ENCODE measurements at places on chromosomes 5 and 9. TPM values are rescaled to one million over a fixed set of nuclear protein-coding genes. Genes with fewer than 3 reads are reported as not detected.

PRLR gene
- 0.64 TPM for total RNA-seq

PLAC8L1 gene
- 1.8 TPM for total RNA-seq

GARIN3 gene
- total RNA-seq: not detected

PCDHB9 gene
- total RNA-seq: 5.5 TPM

DMRT3 gene
- total RNA-seq: not detected

C6 gene
- not detected for total RNA-seq

PFN3 gene
- not detected for total RNA-seq

NUTM2F gene
- 0.09 TPM for total RNA-seq

SLC22A4 gene
- 0.47 TPM for total RNA-seq

SPATA31E1 gene
- total RNA-seq: 0.21 TPM

PMPCA gene
- 82.1 TPM for total RNA-seq
